ENCODE measurements at places on chromosomes 6 and 20.

- DNase-seq = no peak
These were observed 127.8 kb downstream of the LRRC1 start for GRCh38 chr6:53922539-53922981.

- no peak for DNase-seq
These were observed 136.9 kb downstream of the NKAIN2 start for GRCh38 chr6:123940551-123940950.

DNA sequence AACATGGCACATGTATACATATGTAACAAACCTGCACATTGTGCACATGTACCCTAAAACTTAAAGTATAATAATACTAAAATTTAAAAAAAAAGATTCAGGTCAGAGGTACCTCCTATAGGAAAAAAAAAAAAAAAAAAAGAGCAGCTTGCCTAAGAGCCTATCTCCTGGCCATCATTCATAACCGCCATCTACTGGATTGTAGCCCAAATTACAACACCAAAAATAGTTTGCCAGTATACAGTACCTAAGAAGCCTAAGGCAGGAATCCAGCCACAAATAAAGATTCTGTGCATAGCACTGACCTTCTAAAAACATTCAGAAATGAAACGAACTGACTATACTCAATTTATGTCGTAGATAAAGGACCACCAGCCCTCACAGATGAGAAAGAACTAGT is 438.4 kb upstream of the ADGRB3 start:
- DNase-seq = no peak

- DNase-seq = no peak
These were observed 78.2 kb upstream of the PTPRK start for GRCh38 chr6:128598571-128598970.

DNA sequence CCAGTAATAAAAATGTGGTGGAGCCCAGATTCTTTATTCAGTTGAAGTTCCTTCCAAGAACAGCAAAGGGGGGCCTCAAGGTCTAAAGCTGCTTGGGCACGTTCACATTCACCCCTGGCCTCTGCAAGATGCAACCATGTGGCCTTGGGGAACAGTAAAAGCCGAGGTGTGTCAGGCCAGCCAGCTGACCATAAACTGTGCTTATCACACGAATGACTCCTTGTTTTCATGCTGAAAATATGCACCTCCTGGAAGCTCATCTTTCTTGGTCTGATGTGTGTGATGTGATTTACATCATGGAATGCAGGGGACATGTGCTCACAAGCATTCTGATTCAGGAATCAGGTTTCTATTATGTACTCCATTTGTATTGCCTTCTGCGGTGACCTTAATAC is 211.6 kb upstream of the MARCKS start:
- DNase-seq = no peak

GRCh38 chr20:4918473-4918872 is 82.8 kb downstream of the SLC23A2 start:
- DNase-seq = no peak

DNA sequence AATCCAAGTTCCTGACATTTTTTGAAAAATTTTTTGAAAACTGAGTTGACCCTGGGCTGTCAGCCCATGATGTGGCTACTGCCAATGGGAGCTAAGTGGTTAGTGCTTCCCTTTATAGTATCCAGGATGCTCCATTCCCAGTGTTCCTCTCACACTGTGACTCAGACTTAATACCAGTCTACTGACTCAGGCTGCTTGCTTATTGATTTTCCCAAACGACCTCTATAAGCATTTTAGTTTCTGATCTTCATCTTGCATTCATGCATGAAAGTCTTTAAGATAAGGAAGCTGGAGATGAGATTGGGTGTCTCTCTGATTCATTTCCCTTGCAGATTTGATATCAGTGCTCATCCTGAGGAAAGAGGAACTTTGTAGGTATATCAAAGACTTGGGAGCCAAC is 560.0 kb downstream of the TBC1D32 start:
- DNase-seq = no peak

DNA sequence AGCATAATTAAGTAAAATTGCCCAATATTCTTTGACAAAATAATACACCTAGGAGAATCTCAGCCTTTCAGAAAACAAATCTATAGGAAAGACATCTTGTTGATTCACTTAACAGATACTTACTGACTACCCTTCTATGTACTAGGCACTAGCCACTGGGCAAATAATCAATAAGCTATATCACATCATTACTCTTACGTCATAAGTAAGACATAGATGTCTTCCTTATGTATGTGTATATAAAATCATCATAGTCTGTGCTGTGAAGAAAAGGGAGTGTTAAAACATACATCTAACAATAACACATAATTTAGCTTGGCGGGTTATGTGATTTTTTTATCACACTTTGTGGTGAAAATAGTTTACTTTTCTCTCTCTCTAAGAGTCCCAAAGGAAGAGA is 733.9 kb downstream of the EYS start:
- DNase-seq = no peak

GRCh38 chr6:30884521-30885480 is 482 bp downstream of the DDR1 start:
- DNase-seq = peak; percentile 22

DNA sequence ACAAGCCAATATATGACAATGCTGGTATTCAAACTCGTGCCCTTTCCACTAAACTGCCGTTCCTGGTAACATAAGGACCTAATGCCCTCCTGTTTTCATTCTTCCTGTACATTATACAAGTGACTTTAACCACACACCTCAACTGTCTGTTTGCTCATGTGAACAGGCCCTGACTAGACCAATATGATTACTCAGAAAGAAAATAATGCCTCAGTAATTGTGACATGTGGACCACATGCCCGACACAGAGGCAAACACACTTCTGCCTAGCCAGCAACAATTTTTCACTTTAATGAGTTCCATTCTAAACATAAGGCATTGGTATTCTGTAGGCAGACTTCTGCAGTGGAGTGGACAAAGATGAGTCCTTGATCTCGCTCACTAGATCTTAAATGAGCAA is 30.0 kb downstream of the SLC22A16 start:
- DNase-seq = no peak

All from T-helper 1 cell (primary cell).